SW 1271 (cell line): ENCODE measurements at places on chromosomes 3 and 15.

- DNase-seq: no peak
These were observed 759.2 kb upstream of the CFAP20DC start for GRCh38 chr3:59809016-59809415.

GRCh38 chr3:169179321-169179720, 484.2 kb downstream of the MECOM start:
- no peak for DNase-seq

DNA sequence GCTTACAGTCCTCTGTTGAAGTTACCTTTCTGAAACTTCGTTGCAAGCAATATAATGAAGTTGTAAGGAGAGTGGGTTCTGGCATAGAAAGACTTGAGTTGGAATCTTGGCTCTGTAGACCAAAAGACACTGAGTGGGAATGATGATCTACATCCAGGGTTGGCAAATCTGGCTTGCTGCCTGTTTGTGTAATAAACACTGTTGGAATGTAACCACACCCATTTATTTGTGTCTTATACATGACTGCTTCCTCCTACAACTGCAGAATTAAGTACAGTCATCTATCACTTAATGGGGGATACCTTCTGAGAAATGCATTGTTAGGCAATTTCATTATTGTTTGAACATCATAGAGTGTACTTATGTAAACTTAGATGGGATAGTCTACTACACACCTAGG, 178.4 kb upstream of the SUCLG2 start:
- DNase-seq: no peak

DNA sequence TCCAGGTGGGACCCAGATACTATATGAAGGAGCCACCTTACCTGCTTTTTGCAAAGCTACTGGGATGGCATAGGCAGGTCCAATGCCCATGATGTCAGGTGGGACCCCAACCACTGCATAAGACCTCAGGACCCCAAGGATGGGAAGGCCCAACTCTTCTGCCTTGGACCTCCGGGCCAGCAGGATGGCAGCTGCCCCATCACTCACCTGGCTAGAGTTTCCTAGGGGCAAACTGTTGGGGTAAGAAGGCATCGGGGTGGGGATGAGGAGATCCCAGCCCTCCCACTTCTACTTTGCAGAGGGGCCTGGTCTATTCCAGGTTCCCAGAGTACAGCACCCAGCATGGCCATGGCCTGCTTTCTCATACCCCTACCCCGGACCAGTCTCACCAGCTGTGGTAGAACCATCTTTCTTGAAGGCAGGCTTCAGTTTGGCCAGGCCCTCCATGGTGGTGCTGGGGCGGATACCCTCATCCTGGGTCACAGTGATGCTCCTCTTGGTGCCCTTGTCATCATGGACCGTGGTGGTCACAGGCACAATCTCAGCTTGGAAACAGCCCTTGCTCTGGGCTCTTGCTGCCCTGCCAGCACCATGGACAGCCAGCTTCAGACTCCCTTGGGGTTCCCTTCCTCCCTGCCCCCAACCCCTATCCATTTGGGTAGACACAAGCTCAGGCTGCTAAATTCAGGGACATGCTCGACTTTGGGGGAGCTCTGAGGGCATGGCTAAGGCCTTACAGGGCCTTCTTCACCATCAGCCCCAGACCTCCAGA, 10.6 kb downstream of the ACAA1 start:
- no peak for DNase-seq

GRCh38 chr15:89299896-89300295, 34.7 kb downstream of the POLG start:
- no peak for DNase-seq

- no peak for DNase-seq
These were observed 176.6 kb downstream of the USP13 start for GRCh38 chr3:179829401-179829800.

DNA sequence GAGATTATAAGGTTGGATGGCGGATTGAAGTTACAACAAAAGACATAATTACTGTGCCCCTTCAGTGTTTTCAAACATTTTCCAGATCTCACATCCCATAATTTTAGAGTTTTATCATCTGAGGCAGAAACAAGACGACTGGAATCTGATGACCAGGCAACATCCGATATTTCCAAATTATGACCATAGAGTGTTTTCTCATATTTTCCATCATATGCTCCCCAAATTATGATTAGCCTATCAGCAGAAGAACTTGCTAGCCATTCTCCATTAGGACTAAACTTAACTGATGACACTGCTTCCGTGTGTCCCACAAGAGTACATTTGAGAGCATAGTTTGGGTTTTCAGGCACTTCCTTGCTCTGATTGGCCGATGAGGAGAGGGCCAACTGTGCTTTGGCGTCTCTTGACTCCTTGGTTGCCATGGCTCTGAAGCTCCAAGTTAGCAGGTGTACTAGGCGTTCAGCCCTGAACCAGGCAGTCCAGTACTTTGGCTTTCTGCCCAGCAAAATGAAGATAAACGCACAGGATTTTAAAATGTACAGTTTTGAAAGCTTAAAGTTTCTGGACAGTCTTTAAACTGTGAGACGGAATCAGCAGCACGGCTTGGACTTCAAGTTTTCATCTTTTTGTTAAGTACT, 638 bp downstream of the WDR5B start:
- DNase-seq: no peak

DNA sequence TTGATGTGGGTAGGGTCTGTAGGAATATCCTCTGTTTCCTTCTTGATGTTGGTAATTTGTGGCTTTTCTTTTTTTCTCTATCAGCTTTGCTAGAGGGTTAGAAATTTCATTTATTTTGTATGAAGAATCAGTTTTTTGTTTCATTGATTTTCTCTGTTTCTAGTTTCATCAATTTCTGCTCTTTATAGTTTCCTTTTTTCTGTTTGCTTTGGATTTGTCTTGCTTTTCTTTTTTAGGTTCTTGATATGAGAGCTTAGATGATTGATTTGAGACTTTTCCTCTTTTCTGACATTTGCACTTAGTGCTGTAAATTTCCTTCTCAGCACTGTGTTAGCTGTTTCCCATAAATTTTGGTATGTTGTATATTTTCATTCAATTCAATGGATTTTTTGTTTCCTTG, 61.3 kb downstream of the LSM3 start:
- DNase-seq: no peak

DNA sequence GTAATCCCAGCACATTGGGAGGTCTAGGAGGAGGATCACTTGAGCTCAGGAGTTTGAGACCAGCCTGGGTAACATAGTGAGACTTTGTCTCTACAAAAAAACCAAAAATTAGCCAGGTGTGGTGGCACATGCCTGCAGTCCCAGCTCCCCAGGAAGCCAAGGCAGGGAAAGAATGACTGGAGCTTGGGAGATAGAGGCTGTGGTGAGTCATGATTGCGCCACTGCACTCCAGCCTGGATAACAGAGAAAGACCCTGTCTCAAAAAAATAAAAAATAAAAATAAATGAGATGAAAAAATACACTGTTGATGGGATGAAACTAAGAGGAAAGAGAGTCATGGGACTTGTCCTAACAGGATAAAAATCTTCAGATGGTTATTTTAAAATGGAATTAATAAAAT, 137.6 kb downstream of the IMPG2 start:
- no peak for DNase-seq

DNA sequence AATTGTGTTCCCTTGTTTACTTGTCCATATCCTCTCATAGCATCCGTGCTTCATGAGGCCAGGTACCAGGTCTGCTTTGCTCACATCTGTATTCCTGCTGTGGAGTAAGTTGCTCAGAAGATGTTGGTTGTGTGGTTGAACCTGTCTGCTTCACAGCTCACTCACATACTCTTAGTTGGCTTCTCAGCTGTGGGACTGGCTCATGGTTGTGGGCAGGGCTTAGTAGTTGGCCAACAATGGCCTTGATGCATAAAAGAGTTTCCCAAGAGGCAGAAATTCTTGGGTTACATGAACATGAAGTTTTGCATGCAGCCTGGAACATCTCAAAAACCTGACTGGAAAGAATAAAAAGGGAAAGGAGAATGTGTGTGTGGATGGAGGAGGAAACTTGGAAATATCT, 17.0 kb downstream of the CELF6 start:
- DNase-seq: no peak

DNA sequence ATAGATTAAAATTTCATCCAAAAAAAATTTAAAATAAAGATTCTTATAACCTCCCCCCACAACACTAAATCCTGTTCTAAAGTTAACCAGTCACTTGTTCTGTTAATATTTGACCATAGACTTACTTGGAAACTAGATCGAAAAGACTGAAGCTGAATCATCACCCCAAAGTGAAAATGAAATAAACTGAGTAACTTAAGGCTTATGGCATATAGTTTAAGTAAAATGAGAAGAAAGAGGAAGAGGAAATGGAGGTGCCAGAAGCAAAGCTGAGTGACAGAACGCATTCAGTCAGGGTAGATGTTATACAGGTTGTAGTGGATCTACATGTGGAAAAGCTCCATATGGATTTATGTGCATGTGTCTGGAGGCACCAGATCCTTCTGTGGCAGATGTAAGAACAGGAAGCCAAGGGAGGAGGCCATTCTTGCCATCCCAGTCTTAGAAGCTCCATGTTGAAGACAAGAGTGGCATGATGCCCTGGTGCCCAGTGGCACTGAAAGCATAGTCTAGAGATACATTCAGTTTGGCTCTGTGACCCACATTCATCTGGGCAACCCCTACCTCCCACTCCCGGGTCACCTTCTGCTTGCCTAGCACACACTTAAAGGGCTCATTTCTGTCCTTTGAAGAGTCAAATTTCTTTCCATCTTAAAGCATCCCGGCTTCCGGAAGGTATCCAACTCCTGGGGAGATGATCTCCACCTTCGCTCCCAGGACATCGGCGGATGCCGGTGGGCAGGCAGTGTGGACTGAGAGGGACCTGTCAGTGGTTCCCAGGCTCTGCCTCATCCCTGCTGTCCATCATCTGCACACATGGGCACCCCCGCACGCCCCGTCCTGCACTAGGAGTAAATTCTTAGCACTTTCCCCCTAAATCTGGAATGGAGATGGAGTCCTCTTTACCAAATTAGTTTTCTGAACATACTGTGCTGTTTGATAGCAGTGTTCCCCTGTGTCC, 90.8 kb downstream of the NEO1 start:
- DNase-seq: no peak

DNA sequence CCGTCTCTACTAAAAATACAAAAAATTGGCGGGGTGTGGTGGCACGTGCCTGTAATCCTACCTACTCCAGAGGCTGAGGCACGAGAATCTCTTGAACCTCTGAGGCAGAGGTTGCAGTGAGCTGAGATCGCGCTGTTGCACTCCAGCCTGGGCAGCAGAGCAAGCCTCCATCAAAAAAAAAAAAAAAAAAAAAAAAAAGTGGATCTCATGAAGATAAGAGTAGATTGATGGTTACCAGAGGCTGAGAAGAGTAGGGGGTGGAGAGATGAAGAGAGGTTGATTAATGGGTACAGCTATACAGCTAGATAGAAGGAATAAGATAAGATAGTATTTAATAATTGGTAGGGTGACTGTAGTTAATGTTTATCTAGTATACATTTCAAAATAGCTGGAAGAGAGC, 65.9 kb upstream of the LRRC3B start:
- no peak for DNase-seq

DNA sequence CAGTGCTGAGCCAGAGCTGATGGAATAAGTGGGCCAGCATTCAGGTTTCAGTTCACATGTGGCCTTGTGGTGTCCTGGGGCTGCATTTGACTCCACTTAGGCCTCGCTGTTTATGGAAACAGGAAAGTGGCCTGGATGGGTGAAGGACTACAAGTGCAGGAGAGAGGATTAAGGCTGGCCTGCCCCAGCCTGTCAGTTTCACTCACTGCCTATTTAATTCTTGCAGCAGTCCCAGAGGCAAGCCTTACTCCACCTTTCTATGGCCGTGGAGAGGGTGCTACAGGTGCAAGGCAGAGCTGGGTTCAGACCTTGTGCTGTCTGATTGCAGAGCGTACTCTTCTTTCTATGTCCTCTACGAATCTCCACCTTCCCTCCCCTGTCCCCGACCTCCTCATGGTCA, 37.7 kb downstream of the ABHD17C start:
- no peak for DNase-seq

GRCh38 chr3:56612146-56612545, 55.2 kb downstream of the CCDC66 start:
- DNase-seq: no peak
